B cell (primary cell): ENCODE measurements at places on chromosomes 1 and 21. TPM values are rescaled to one million over a fixed set of nuclear protein-coding genes. Genes with fewer than 3 reads are reported as not detected.

DNA sequence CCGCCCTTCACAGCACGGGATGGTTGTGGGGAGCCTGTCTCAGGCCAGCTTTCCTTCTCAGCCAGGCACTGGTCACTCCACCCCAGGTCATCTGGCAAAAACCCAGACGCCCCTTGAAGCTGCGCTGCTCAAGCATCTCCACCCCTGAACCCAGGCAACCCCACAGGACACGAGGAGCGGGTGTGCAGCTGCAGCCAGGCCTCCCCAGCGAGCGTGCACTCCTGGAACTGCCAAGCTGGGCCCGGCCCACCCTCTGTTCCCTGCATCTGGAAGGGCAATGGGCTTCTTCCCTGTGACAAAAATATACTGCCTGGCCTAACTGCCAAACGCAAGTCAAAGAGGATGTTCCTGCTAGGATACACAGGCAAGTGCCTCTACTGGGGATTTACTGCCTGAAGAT is 39.7 kb downstream of the SLC66A1 start:
- DNase-seq = no peak

DNA sequence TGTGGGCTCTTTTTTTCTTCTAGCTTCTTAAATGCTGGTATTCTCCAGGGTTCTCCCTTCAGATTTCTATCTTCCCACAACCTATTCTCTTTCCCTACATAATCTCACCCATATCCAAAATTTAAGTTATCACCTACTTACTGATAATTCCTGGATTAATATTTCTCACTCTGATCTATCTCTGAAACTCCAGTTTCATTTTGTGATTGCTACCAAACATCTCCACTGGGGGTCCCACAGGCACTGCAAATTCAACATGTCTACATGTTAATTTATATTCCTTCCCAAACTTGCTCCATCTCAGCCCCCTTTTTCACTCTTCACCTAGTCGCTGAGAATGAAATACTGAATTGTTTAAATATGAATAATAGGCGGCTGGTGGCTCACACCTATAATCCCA is 9.9 kb upstream of the C1orf141 start:
- DNase-seq = no peak

UBL4B gene
- not detected in 2 replicates for polyA plus RNA-seq

DNA sequence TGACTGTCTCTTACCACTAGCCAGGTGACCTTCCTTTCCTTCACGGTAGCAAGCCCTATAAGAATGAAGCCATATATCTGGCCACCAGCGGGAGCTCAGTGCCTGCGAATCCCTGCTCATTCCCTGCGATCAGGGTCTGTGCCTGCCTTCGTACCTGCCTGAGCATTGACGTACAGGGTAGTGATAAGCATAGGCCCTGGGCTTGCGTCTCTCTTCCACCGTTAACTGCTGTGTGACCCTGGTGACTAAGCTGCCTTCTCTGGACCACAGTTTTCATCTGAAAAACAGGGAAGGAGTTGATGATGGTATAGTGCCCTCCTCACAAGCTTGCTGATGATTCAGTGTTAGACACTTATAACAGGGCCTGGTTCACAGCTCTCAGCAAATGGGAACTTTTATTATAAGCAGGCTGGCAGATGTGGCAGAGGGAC is 4.1 kb downstream of the ZC3H12A start:
- DNase-seq = peak; percentile 37

- DNase-seq = no peak
Observed at GRCh38 chr1:224582041-224582440, 34.1 kb upstream of the CNIH3 start.

ARHGAP30 gene
- 95.9 and 122 TPM in 2 replicates for polyA plus RNA-seq

JAM2 gene
- polyA plus RNA-seq = 1.5 and 17.3 TPM in 2 replicates

- no peak for DNase-seq
Observed at GRCh38 chr1:70518106-70518505, 107.0 kb downstream of the CTH start.

DNA sequence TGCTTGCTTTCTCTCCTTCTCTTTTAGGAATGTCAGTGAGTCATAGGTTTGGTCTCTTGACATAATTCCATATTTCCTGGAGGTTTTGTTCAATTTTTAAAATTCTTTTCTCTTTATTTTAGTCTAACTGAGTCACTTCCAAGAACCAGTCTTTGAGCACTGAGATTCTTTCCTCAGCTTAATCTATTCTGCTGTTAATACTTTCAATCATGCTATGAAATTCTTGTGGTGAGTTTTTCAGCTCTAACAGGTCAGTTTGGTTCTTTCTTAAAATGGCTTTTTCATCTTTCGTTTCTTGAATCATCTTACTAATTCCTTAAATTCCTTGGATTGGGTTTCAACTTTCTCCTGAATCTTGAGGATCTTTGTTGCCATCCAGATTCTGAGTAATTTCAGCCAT is 321.0 kb downstream of the PTBP2 start:
- no peak for DNase-seq

CR1L gene
- polyA plus RNA-seq = 0.07 and 0.10 TPM in 2 replicates

C1orf115 gene
- 2.5 and 6.4 TPM in 2 replicates for polyA plus RNA-seq

DNA sequence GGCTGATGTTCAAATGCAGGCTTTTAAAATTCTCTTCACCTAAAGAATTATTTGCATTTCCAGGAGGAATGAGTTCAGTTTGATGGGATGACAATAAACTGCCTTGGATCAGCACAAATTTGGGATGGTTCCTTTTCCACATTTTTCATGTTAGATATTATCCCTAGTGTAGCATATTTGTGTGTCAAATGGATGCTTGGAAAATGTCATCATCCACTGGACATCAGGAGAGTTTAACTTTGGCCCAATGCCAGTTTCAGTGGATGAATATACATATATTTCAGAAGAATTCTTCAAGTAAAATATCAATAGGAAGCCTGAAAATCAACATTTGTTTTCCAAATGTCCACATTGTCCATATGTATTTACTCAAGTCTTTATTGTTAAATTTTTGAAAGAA is 116.5 kb upstream of the COL24A1 start:
- DNase-seq = no peak

GRCh38 chr1:63328781-63329180 is 6.4 kb downstream of the FOXD3 start:
- no peak for DNase-seq

GRCh38 chr1:223748405-223748772 is 36.0 kb downstream of the CAPN2 start:
- no peak for DNase-seq

- peak; percentile 56 for DNase-seq
Observed at GRCh38 chr1:206471415-206471801, 1.1 kb downstream of the IKBKE start.

IBA57 gene
- 4.1 and 5.2 TPM in 2 replicates for polyA plus RNA-seq

DNA sequence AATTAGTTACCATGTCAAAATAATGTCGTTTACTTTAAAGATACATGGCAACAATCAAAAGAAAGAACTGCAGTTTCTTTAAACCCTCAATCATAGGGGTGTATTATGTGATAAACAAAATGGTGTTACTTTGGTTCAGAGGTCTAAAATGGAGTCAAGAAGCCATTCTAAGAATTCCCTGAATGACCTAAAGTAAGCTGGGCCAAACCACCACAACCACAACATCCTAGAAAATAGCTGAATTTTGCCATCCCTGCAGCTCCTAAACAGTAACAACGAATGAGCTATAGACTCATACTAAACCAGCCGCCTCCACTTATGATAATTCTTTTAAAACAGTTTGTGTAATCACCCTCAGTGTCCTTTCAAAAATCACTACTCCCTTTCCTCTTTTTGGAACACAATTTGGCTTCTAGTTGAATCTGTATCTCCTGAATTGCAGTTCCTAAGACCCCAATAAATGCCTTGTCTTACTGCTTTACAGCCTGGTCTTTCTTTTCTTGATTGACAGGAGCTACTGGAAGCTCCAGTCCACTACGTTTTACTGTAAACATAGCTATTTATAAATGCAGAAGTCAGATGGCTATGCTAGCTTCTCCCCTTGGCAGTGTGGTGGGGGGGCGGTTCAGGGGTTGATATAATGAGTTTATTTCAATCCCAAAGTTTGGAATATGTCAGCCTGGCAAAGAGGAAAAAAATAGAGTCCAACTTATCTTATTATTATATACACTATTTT is 84.3 kb downstream of the PLPPR4 start:
- DNase-seq = no peak

GRCh38 chr1:168514455-168514854 is 29.3 kb downstream of the XCL2 start:
- no peak for DNase-seq

EYA3 gene
- 13.4 and 14.1 TPM in 2 replicates for polyA plus RNA-seq

- DNase-seq = peak; percentile 51
Observed at GRCh38 chr1:178599745-178600144, 86.8 kb downstream of the TEX35 start.

RGS1 gene
- 180 and 194 TPM in 2 replicates for polyA plus RNA-seq

- DNase-seq = peak; percentile 13
Observed at GRCh38 chr1:25247829-25248754, 838 bp upstream of the RSRP1 start.

CELA2A gene
- polyA plus RNA-seq = 0.16 TPM in 1 of 2 replicates, not detected in the other

GRCh38 chr1:28021064-28021463 is 61.3 kb downstream of the XKR8 start:
- DNase-seq = no peak

TRNP1 gene
- polyA plus RNA-seq = 0.06 and 0.54 TPM in 2 replicates

ETNK2 gene
- polyA plus RNA-seq = 0.49 and 1.3 TPM in 2 replicates

SPRR2A gene
- not detected in 2 replicates for polyA plus RNA-seq

DNA sequence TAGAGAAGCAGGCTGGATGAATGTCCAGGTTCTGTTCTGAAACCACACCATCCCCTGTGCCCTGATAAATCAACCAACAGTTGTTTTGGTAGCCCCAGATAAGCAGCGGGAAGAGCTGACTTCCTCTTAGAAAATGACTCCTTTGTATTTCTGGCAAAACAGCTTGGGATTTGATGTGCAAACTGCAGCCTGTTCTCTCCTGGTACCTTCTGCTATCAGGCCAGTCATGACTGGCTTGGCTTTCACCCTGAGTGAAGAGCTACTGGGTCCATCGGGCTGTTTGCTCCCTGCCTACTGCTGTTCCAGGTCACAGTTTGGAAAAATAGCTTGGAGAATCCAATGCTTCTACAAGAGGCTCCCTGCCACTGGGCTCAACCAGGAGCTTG is 116.8 kb downstream of the DTL start:
- DNase-seq = no peak

DNA sequence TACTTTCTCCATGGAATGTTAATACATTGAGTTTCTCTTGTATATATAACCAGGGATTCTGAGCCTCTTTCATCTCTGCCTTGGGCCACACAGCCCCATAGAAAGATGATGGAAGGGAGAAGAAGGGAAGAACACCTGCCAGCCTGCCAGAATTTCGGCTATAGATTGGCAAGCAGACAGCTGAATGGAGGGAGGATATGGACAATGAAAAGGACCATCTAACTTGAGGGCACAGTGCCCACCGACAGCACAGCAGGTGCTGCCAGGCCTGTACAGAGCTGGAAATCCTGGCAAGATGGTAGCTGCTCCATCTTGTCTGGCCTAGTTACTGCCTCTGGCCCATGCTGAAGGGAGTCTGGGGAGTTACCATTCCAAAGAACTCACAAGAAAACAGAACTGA is 244.3 kb downstream of the FGGY start:
- DNase-seq = no peak

ZNF593OS gene
- 0.09 TPM in 1 of 2 replicates, not detected in the other for polyA plus RNA-seq

UQCRHL gene
- 0.98 and 1.3 TPM in 2 replicates for polyA plus RNA-seq

APCS gene
- not detected in 2 replicates for polyA plus RNA-seq
